NCI-H510A (cell line): ENCODE measurements at places on chromosomes 11 and 22.

- DNase-seq = no peak
These were observed 43.0 kb upstream of the TOP3B start for GRCh38 chr22:22025320-22026156.

DNA sequence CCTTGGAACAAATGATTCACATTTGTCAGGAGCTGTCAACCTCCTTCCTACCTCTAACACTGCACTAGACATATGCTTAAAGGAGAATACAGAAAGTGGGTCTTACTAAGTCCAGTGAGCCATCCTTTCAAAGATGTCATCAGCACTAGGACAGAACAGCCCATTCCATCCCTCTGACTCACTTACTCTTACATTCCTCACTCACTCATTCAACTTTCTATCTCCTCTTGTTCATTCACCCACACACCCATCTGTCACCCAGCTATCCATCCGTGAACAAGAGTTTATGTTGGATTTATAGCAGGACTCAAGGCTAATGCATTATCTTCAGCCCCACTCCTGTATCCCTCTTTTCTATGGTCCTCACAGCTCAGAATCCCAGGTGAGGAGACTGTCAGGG, 9.1 kb downstream of the INSC start:
- no peak for DNase-seq

GRCh38 chr22:25420925-25421904, 143.3 kb upstream of the GRK3 start:
- no peak for DNase-seq

DNA sequence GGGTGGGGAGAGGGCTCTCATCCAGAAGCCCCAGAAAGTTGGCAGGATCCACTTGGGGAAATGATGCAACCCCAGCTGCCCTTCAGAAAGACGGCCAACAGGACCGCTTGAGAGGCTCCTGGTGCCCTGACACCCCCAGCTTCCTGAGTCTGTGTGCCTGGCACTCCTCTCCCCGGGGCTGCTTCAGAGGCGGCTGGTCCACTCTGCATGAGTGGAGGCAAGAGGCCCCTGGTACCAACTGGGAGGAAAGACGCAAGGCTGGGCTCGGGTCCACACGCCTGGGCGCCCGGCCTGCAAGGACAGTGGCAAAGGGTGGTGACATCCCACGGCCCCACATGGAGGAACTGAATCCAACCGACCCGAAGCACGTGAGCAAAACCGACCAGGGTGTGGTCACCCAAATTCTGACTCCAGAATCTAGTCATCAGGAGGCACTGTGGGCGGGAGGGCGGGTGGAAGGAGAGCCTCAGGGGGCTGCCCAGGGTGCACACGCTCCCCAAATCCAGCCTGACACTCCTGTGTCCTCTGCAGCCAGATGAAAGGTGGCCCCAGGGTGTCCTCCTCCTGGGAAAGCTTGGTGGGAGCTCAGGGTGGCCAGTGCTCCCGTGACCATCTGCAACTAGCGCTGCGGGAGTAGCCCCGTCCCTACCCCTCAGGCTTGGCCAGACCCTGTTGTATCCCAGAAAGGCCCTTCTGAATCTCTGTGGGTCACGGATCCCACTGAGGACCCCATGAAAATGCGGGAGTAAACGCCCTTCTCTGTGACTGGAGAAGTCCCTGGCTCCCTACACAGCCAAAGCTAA, 3.7 kb downstream of the RNH1 start:
- no peak for DNase-seq

GRCh38 chr11:92227959-92228935, 3.6 kb downstream of the FAT3 start:
- no peak for DNase-seq

DNA sequence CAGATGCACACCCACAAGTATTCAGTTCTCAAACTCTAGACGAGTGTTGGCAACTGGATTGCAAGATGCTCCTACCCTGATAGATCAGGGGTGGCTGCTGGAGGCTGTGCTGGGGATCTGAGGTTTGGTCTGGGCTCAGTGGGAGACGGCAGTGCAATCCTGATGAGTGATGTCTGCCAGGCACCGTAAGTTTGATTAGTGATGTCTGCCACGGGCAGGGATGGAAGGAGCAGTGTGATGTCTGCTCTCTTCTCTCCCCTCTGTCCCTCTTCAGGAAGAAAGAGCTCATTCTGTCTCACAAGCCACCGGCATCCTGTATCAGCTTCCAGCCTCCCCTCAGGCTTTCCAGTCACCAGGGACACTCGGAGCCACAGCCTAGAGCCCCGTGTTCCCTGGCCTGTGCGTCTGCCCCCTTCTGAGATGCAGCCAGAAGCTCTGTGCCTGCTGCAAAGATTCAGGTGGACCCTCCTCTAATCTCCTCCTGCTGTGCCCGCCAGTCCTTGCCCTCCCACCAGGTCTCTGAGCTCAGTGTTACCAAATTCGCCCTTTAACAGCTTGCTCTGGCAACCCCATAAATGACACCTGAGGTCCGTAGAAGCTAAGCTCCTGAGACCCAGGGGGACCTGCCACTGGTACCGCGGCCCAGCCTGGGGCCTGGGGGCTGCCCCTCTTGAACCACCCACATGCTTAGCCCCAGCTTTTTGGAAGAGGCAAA, 19.9 kb downstream of the TP53I11 start:
- no peak for DNase-seq

DNA sequence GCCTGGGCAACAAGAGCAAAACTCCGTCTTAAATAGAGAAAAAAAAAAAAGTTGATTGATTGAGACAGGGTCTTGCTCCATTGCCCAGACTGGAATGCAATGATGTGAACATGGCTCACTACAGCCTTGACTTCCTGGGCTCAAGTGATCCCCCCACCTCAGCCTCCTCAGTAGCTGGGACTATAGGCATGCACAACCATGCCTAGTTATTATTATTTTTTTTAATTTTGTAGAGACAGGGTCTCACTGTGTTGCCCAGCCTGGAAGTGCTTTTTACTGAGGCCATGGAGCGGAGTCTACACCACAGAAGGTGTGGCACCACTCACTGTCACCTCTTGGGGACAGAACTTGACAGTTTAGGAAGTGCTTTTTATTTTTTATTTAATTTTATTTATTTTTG, 17.8 kb downstream of the TRIOBP start:
- no peak for DNase-seq

DNA sequence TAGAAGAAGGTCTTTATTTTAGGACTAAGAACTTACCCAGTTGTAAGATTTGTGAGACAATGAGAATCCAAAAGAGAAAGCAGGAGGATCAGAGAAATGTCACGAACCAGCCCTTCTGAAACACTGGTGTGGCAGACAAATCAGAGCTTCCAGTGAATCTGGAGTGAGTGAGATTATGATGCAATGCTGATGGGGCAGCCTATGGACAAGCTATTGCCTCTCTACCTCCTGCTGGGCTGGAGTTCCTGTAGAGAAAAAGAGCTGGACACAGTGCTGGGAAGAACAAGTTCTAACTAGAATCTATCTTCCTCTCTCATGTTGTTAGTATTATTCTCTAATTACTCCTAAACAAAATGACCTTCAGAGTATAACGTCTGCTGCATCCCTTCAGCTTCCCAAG, 12.0 kb upstream of the ANO3 start:
- no peak for DNase-seq

DNA sequence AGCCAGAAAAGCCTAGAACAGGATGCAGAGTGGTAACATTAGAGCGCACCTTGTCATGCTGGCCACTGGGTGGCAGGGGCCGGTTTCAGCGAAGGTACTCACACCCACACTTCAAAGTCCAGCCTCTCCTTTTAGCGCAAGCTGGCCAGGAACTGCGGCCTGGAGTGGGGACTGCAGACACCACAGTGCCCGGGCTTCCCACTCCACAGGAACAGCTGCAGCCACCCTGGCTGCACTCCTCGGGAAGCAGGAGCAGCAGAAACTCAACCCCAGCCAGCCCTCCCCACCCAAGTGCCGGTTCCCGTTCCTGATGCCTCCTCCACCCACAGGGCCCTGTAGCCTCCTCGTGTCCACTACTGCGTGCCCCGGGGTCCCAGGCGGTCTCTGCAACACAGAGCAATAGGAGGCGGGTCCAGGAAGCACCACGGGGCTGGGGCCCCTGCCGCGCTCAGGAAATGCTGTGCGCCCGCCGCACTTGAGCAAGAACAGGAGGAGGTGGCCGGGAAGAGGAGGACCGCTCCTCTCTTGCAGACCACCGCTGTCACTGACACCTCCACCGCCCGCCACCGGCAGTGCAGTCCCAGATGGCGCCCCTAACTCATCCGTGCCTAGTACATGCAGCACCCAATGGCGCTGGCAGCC, 2.2 kb downstream of the RFPL2 start:
- peak; percentile 38 for DNase-seq

DNA sequence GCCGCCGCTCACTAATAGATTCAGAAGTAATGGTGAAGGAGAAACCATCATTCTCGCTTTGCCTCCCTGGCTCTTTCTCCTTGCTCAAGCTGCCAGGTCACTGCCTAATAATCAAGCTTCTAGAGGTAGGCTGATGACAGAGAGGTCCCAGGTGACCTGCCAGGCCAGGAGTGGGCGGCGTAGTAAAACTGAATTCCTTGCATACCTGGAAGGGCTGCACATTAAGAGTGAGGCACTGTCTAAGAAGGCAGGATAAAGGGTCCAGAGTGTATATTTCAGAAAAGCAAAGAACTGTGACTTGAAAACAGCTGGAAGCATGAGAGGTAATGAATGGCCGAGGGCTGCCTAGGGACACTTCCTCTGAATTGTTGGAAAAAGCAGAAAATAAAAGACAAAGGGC, 4.1 kb downstream of the SYT13 start:
- no peak for DNase-seq

DNA sequence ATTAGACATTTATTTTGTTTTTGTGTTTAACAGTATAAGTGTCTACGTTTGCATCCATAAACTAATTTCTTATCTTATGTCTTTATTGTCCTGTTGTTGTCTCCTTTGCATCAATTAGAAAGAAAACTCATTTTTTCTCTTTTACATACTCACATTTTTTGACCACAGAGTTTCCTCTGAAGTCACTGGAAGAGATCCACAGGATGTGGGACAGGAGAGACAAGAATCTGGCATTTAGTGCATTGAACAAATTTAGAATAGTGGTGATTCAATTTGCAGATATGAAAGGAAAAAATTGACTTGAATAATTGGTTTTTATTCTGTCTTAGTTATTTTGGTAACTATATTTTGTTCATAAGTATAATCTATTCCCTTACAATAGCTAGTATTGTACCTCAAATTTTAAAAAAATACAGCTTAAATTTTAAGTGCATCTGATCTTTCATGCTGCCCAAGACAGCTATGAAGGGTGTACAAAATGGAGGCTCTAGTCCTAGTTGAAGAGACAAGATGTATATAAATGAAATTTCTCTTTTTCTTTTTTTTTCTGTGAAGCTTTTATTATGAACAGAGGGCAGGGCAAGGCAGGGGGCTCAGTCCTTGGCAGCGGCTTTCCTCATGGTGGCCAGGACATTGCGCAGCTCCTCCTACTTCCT, 24.4 kb downstream of the HORMAD2 start:
- no peak for DNase-seq

- DNase-seq = no peak
These were observed 242.0 kb downstream of the ETS1 start for GRCh38 chr11:128345316-128345715.

- no peak for DNase-seq
These were observed 2.9 kb downstream of the NF2 start for GRCh38 chr22:29606320-29606719.

DNA sequence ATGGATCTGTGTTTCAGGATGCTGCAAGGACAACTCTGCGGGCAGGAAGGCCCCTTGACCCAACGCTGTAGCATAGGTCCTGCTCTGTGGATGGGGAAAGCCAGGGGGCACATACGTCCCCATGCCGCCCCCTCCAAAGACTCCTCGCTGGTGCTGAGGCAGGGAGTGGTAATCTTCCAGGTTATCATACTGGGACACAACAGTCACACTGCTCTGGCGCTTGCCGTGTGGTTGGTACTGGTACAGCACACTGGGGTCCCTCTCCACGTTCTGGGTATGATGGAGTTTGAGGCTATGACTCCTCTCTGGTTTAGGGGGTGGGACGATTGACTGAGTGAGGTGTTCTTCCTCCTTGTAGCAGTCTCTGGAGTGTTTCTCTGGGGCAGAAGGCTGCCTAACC, 26.2 kb upstream of the TP53AIP1 start:
- no peak for DNase-seq

DNA sequence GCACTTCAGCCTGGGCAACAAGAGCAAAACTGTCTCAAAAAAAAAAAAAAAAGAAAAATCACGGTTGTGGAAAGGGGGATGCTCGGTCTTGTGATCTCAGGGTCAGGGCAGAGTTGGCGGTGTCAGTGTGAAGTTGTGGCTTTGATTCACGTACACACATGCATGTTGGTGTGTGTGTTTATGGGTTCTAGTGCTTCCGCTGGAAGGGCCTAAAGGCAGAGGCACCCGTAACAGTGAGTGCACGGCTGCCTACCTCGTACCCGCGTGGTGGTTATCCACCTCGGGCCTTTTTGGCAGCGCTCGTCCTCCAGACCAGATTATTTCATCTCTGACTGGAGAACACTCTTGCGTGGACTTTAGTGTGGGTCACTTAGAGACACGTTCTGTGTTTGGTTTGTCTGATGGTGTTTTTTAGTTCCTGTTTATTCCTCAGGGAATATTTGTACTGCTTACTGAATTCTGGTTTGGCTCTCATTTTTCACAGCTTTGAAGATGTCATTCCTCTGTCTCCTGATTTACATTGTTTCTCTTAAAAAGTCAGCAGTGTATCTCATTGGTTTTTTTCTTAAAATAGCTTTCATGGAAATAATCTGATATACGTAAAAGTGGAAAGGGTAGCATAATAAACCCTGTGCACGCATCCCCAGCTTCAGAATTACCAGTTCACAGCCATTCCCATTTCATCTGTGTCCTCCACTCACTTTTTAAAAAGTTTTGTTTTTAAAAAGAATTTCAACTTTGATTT, 15.6 kb downstream of the ZBED4 start:
- no peak for DNase-seq

DNA sequence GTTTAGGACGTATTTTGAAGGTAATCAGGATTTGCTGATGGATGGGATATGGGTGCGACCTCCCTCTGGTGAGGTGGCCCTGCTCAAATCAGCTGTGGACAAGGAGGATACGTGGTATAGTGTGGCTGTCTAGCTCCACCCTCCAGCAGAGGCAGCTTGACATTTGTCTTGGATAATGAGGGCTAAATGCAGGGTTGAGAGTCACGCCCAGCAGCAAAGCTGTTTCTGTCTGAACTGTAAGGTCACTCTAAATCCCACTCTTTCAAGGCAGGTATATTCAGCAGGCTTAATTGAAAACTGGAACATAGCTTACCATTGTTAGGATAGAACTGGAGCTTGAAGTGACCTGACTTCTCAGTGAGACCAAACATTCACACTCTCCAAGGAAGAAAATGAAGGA, 98.7 kb downstream of the SWAP70 start:
- DNase-seq = no peak

GRCh38 chr11:6612213-6613041, at the start of gene TAF10:
Gene TAF10, minus strand, starts transcription at chr11:6612216. Its CDS starts 27 bp downstream, at chr11:6612189.
- DNase-seq = peak; percentile 76
